ENCODE measurements at places on chromosomes 3 and 15.

DNA sequence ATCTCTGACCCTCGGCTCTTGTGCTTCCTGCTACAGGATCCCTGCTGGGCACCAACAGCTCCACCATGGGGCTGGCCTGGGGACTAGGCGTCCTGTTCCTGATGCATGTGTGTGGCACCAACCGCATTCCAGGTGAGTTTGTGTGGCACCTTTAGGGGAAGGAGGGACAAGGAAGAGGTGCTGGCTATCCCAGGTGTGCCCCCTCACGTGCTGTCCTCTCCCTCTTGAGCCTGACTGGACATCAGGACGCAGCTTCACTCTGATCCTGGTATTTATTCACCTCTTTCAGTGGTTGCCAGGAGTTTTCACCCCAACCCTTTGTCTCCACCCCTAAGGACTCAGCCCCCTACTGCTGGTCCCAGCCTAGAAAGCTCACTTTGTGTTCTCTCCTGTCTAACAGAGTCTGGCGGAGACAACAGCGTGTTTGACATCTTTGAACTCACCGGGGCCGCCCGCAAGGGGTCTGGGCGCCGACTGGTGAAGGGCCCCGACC, 960 bp downstream of the THBS1 start:
- peak; percentile 28 for DNase-seq

DNA sequence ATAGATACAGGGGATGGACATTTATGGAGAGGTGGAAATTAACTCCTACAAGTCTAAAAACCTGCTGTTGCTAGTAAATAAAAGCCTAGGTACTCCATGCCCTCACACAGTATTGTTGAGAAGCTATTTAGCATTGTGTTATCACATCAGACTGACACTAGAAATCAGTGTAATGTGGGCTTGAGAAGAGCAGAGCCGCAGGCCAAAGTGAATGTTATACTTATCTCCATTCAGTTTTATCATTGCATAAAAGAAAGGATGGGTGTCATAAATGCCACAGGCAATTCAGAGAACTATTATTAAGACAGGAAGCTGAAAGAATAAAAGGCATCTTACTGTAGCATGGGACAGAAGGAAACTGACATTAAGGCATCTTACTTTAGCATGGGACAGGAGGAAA, 13.7 kb upstream of the ISLR start:
- DNase-seq, result no peak

DNA sequence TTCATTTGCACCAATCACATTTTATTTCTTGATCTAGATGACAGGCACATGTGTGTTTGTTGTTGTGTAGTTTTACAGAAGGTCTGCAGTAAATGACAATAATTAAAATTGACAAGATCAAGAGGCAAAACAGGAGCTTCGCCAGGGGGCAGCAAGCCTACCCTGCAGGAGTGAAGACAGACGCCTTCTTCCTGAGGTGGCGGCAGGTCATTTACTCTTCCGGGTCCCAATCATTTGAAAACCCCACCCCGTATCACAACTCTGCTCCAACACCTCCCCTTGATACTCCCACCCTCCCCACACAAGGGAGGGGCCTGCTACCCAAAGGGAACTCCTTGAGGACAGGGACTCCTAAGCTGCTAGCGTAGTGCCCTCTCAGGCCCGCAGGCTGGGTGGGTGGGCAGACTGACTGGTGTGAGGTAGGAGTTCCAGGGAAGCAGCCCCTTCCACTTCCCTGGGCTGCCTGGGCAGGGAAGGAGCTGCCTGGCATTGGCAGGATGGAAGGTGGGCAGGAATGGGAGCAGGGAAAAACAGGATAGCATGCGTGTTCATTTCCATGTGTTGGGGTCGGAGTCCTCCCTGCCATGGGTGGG, 13.1 kb downstream of the CHDH start:
- DNase-seq, result no peak

- no peak for DNase-seq
Measured at GRCh38 chr3:30393079-30393478, 213.3 kb upstream of the TGFBR2 start.

- no peak for DNase-seq
Measured at GRCh38 chr3:43810797-43811196, 120.1 kb downstream of the ABHD5 start.

GRCh38 chr3:174613173-174613572, 246.0 kb upstream of the NAALADL2 start:
- DNase-seq, result no peak

DNA sequence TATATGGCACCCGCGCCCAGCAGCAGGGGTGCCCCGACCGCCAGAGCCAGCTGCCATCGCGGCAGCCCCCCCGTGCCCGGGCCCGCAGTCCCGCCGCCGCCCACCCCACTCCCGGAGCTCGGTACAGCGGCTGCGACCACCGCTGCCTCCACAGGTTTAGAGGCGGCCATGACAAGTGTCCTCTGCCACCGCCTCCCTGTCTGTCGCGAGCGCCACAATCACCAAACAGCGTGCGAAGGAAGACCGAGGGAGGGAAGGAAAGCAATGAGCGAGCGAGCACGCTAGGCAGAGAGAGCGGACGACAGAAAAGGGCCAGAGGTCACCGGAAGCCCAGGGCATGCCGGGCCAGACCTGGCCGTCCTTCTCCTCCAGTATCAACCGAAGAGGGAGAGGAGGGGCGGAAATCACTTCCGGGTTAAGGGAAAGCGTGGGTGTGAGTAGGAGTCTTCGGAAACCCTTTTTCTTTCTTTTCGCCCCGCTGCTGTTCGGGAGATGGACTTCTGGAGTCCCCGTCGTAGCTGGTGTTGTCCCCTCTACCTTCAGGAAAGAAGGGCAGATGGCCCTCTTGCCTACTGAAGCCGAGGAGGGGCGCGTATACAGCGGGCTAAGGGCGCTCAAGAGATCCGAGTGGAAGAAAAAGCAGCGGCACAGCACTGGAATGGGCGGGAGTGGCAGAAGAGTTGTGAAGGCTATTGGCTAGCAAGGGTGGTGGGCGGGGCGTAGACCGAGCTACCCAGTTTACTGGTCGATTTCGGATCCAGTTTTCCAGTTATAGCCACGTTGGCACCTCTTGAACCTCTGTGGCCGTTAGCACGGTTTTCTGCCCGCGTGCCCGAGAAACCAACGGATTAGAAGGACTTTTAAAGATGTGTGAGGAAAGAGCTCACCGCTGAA, at the start of the genes LNP1 and TOMM70:
LNP1 (plus strand) TSS at position 760 of the 894 bp plus-strand sequence. CDS start 28,191 bp downstream, outside the sequence.
TOMM70 (minus strand) TSS at position 310 of the 894 bp plus-strand sequence; CDS start at position 170, 140 bp downstream.
- DNase-seq, result peak; percentile 98

DNA sequence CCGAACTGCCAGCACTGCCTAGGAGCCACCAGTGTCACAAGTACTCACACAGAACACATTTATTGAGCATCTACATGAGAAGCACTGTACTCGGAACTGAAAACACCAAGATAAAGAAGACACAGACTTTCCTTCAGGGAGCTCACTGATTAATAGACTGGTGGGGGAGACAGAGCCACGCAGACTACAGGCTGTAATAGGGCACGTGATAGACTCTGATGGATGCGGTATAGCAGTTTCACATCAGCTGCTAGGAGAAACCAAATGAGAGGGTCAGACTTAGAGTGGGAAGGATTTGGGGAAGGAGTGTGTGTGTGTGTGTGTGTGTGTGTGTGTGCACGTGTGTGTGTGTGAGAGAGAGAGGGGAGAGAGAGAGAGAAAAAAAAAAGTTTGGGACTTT, 12.1 kb downstream of the EPHB1 start:
- no peak for DNase-seq

DNA sequence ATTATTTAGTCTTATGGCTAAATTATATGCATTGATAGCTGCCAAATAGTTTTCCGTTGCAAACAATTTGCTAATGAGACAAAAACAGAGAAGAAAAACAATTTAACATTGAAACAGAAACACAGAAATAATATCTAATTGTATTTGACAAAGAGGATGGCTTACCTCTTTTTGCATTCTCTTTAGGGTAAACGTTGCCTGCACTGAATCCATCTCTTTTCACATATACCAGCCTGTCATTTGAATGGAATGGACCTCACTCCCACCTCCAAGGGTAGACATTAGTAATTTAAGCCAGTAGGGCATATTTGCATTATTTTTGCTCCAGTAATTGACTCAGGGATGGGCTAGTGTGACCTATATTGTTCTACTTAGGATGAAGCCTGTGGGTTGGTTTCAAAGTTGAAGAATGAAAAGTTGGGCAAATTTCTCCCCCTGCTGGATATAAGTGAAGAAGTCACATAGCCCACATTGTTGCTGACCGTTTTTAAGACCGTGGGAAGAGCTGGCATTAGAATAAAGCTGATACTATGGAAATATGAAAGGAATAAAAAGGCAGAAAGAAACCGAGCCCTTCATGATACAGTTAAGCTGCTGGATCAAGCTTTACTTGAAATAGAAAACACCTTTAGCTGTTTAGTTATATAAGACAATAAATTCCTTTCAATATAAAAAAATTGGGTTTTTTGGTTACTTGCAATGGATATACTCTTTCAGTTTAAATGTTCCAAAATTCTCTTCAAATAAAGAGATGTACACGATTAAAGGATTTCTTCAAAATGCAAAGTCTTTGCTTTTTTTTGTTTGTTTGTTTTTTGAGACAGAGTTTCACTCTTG, 26.9 kb downstream of the PIERCE2 start:
- DNase-seq, result peak; percentile 69
